ENCODE measurements at places on chromosomes 2 and 18.

DNA sequence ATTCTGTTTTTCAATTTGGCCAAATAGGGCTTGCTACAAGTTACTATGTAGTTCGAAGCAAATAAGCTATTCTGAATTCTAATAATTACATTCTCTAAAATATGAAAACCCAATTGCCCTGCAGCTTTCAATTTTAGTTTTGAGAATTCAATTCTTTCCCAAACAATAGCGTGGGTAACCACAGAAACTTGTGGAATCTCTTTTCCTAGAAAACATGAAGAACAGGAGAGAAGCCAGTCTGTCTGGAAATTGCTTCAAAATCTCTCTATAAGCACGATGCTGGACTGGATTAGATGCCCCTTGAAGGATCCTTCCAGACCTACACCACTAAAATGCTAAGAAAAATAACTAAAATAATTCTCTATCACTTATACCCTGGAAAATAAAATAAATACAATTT, 115.0 kb downstream of the THADA start:
- DNase-seq, result no peak

DNA sequence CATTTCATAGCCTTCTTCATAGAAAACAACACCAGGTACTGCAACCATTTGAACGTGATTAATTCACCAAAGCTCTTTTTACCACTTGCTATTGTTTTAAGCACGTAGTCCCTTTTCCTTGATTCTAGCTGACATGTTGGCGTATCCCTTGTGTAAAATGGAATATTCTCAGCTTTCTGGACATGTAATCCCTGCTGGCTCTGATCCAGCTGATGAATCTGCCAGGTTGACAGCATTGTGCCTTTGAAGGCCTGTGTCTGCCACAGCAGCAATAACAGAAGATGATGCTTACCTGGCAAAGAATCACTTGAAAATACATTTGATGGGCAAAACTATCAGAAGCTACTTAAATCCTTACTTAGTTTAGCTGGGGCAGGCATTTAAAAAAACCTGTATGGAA, 81.0 kb upstream of the CCDC150 start:
- DNase-seq, result no peak

- no peak for DNase-seq
These were observed 3.5 kb upstream of the NAGK start for GRCh38 chr2:71064754-71065621.

DNA sequence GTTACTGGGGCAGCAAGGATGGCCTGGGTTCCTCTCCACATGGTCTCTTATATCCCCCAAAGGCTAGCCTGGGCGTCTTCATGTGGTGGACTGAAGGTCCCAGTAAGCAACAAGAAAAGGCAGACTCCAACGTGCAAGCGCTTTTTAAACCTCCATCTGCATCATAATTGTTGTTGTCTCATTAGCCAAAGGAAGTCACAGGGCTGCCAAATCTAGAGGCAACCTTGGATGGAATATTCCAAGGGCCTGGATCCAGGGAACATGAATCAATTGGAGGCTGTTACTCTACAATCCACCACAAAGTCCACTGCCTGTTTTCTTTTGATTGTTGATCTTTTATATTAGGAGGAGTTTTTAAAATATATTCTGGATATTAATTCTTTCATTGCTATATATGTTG, 118.8 kb downstream of the SH3RF3 start:
- DNase-seq, result no peak

GRCh38 chr18:7172611-7173010, 55.0 kb upstream of the LAMA1 start:
- no peak for DNase-seq

- no peak for DNase-seq
These were observed 11.2 kb downstream of the NCK2 start for GRCh38 chr2:105755895-105756294.

GRCh38 chr2:111028720-111029119, 92.0 kb upstream of the BCL2L11 start:
- no peak for DNase-seq

GRCh38 chr2:203534621-203535077, 452 bp downstream of the RAPH1 start:
- DNase-seq, result peak; percentile 4

GRCh38 chr2:181570833-181571661, 85.9 kb downstream of the CERKL start:
- DNase-seq, result no peak

Data from stimulated activated CD4-positive, alpha-beta T cell treated with anti-CD3 and anti-CD28 coated beads, Interleukin-1b, Interleukin-23, amount 100 ng/mL, for 1 hour (primary cell).